Erythroblast (primary cell): ENCODE measurements at places on chromosomes 7 and 10.

DNA sequence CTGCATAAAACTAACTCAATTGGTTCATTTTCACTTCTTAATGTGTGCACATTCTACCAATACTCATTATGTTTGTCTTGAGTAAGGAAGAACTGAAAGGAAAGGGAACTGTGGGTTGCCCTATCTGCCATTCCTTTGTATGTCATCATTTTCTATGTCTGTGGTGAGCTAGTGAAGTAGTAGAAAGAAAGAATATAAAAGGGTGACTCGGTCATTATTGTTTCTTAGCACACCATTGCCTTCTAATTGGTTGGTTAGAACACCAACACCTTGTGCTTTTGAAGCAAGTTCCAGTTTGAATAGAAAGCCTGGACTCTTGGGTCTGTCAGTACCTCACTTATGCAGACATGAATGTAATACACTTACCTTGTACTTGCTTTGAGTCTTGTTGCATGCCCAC, 64.3 kb upstream of the MDFIC start:
- no peak for DNase-seq

- DNase-seq: peak; percentile 24
Observed at GRCh38 chr7:19982841-19983835, 209.7 kb upstream of the TMEM196 start.

GRCh38 chr10:58268454-58268945, 462 bp upstream of the CISD1 start:
- no peak for DNase-seq

GRCh38 chr7:146249272-146249671, 132.7 kb downstream of the CNTNAP2 start:
- DNase-seq: peak; percentile 1

DNA sequence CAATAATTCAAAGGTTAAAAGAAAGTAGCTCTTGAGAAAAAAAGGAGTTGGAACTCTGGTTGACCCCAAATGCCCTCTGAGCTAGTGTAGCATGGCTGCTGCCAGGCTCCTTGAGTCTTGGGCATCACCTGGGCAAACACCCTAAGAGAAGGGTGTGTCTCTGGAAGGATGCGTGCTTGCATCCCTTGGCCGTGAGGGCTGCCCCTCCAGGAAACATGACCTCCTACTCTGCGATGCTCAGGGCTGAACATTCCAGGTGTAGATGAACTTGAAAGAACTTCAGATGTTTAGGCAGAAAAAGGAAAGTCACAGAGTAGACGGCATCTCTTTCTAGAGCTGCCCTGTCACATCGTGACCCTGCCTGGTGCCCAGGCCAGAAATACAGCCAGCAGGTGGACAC, 189.4 kb upstream of the TCERG1L start:
- DNase-seq: no peak

DNA sequence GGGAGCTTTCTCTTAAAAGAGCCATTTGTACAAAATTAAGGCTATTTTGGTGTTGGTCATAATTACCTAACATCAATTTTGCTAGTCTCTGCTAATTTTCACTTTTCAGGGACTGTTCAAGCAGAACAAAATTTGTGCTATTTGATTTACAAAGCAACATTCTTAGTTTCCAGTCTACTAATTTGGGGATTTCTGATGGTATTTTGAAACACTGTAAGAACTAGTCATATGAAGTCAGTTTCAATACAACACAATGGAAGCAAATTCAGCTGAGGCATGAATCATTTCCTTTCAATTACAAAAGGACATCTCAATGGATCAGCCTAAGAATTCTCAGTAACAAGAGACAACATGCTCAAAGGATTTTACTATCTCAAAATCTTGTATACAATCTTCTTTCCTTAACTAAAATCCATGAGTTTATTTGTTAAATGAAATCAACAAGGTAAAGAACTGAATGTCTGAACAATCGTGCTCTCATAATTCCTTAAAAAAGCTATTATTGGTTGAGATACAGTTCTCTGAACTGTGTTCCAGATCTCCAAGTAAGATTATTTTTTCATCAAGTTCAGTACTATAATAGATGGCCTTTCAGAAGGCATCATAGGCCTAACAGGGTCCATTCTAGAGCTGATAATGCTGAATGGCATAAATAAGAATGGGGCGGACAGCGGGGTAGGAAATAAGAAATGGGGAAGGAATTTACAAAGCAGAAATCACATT, 144.6 kb downstream of the NRCAM start:
- DNase-seq: no peak

- DNase-seq: no peak
Observed at GRCh38 chr10:74202356-74202755, 51.3 kb downstream of the ADK start.

DNA sequence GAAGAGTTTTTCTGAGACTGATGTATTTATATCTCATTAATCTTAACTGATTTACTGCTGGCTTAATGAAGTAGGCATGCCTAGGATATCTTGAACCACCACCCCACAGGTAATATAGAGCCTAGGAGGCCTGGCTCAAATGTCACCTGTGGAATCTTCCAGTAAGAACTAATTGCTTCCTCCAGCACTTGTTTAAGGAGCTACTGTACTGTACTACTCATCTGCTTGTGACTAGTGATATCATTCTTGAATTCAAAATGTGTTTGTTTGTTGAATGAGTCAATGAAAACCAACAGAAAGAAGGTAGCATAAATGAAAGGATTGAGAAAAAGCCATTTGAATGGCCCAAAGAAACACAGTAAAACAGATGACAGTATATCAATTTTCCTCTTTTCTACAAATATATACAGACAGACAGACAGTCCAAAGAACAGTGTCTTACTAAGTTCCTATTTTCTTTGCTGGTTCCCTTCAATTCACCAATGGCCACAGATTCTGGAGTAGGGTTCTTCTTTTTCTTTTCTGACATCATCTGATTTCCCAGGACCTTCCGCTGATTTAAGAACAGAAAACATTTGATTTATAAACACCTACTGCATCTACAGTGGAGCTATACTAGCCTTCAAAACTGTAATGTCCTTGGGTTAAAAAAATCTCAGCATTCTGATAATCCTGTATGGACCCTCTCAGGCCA, 43.7 kb upstream of the SLIT1 start:
- no peak for DNase-seq

GRCh38 chr10:76558586-76558985, 1079.0 kb downstream of the KCNMA1 start:
- no peak for DNase-seq

- no peak for DNase-seq
Observed at GRCh38 chr10:82609845-82610244, 734.9 kb downstream of the NRG3 start.
